Temporal lobe (tissue), 4 donors: ENCODE measurements at places on chromosomes 1 and 21. TPM values are rescaled to one million over a fixed set of nuclear protein-coding genes. Genes with fewer than 3 reads are reported as not detected.

Gene OR2L13
- total RNA-seq = 0.74 TPM

Gene ZMPSTE24
- total RNA-seq = 35.2 TPM

Gene GIPC2
- total RNA-seq = 0.25 TPM

Gene COX20
- 70.8 TPM for total RNA-seq

Gene TNFRSF18
- not detected for total RNA-seq

Gene TPTE
- total RNA-seq = not detected

Gene RSBN1
- total RNA-seq = 40.6 TPM

Gene VTCN1
- 0.49 TPM for total RNA-seq

Gene AKR7A3
- 1.7 TPM for total RNA-seq

Gene ALDH4A1
- total RNA-seq = 4.9 TPM

Gene TGFB2
- total RNA-seq = 23.1 TPM

Gene LTN1
- total RNA-seq = 40.8 TPM

Gene FAM131C
- 2.7 TPM for total RNA-seq

Gene S100A12
- 1.7 TPM for total RNA-seq

Gene NBPF11
- total RNA-seq = 9.3 TPM

Gene WDR26
- total RNA-seq = 79.4 TPM

Gene ARHGEF10L
- total RNA-seq = 20.9 TPM

Gene AXDND1
- total RNA-seq = 0.74 TPM

Gene ADAMTS4
- 0.49 TPM for total RNA-seq

Gene HOOK1
- 11.3 TPM for total RNA-seq

Gene COL24A1
- 0.74 TPM for total RNA-seq

Gene ADAMTSL4
- total RNA-seq = 0.25 TPM

Gene DCST1
- total RNA-seq = 0.25 TPM

Gene RGS8
- total RNA-seq = 11.3 TPM

Gene CFHR2
- total RNA-seq = not detected

Gene SLC5A3
- 48.7 TPM for total RNA-seq

Gene SMCP
- not detected for total RNA-seq

Gene RGS13
- not detected for total RNA-seq

Gene PLD5
- 2.7 TPM for total RNA-seq

Gene NTRK1
- 0.25 TPM for total RNA-seq
